ENCODE measurements at places on chromosomes 1 and 21.

GRCh38 chr1:151641229-151641628 lies 29.4 kb downstream of the SNX27 start:
- no peak for DNase-seq

- DNase-seq: no peak
Observed at GRCh38 chr21:14993115-14993514, 71.7 kb downstream of the NRIP1 start.

- DNase-seq: no peak
Observed at GRCh38 chr1:15220825-15221431, 26.1 kb upstream of the FHAD1 start.

- DNase-seq: no peak
Observed at GRCh38 chr1:183022202-183023145, 746 bp upstream of the LAMC1 start.

DNA sequence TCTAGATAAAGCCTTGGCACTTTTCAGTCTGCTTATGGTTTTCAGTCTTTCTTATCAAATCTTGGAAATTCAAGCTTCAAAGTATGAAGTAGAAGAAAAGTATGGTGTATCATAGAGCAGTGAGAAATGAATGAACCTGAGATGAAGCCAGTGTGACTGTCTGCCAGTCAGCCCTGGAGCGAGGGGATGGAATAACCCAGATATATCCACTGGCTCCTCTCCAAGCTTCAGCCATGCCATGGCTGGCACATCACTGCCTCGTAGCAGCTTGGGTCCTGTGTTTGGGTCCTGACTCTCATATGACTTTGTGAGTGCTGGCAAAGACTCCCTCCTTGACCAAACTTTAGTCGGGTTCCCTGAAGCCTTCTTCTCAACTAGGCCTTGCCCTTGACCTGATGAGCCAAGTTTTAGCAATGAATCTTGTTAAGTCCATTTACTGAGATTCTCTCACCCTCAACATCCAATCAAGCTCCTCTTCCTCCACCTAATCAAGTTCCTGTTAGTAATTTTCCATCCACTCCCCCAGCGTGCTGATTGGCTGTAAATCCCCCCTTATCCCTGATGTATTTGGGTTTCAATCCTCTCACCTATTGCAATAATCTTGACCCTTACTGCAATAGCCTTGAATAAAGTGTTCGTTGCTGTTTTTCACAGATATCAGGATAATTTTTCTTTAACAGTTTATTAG lies 62.5 kb upstream of the PRDX6 start:
- no peak for DNase-seq

DNA sequence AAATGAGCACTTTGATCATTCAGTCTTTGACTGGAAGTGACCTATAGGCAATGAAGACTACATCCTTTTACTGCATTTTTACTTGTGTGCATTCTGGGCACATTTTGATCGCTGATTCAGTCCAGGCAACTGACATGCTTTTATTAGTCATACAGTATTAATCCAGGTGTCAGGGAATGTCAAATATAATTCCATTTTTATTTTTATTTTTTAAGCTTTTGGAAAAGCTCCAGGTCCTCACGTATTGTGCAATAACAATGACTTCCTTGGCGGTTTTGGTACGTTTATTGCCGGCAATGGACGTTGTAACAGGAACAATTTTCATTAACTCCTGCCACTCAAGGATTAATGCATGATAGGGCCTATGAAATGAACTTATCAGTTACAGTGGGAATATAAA lies 302.6 kb upstream of the PTBP2 start:
- no peak for DNase-seq

- DNase-seq: no peak
Observed at GRCh38 chr1:67537667-67538018, 107.4 kb upstream of the SERBP1 start.

DNA sequence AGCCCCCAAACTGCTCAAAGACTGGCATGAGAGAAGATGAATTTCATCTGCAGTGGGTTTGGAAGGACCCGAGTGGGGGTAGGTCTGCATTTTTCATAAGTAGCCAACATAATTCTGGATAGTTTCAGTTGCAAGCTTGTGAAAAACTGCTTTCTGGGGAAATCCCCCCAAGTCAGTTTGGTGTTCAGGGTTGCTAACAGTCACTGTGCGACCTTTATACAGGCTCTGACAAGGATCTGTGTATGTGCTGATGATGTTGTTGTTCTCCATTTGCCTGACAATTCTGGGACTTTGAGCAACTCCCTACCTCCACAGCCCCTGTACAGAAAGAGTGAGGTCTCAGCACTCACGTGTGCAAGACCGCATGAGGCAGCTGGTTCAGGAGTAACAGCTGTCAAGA lies 87.9 kb downstream of the SUSD4 start:
- no peak for DNase-seq

DNA sequence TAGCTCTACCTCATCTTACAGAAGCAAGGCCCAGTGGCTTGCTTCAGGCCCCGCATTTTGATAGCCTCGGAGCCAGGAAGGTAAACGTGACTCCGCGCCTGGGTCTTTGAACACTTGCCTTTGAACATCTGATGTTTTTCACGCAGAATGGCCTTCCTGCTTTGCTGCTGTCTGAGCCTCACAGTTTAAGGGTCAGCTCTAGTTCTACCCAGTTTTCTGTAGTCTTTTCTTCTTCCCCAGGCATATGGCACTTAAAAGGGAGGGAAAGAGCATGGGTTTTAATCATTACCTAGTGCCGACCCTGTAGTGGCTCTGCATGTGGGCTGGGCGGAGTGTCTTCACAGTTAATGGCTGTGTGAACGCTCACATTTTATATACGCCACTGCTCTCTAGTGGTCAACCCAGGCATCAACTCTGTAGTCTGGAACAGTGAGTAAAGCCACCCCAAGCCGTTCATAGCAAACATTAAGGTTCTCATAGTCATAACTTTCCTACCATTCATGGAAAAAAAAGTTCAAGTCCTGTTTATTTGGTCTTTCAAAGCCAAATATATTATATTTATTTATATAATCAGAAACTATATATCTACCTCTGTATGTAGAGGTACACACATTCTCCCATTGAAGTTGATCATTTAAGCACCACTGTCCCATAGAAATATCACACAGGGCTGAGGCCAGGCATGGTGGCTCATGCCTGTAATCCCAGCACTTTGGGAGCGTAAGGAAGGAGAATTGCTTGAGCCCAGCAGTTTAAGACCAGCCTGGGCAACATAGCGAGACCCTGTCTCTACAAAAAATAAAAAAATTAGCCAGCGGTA lies 78.1 kb downstream of the IER5 start:
- peak; percentile 60 for DNase-seq

DNA sequence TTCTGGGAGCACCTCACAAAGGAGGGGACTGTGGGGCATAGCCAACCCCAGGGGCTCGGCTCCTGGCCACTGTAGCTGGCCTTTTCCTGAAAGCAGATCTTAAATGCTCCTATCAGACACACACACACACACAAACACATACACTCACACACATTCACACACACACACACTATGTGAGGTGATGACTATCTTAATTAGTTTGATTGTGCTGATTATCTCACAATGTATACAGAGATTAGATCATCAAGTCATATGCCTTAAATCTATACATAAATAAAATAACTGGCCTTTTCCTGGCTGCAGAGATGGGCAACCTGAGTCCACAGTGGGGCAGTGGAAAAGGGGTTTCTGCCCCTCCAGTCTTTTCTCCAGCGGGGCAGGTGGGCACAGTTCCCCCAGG lies 27.1 kb downstream of the LGR6 start:
- DNase-seq: no peak

DNA sequence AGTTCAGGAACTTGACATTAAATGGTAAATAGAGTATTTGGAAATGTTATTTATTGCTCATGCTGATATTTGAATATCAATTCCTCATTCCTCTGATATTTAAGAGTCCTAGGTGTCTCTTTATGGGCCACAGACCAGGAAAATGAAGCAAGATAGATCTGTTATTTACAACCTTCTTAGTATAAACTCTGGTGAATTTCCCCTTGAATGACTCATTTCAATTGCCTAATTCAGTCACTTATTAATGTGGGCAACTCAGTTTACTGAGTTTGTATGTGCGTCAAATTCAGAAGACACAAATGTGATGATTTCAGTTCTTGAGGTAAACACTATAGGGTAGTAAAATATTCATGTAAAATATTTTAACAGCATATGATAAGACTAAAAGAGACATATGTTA lies 1404.4 kb upstream of the PRMT6 start:
- no peak for DNase-seq

DNA sequence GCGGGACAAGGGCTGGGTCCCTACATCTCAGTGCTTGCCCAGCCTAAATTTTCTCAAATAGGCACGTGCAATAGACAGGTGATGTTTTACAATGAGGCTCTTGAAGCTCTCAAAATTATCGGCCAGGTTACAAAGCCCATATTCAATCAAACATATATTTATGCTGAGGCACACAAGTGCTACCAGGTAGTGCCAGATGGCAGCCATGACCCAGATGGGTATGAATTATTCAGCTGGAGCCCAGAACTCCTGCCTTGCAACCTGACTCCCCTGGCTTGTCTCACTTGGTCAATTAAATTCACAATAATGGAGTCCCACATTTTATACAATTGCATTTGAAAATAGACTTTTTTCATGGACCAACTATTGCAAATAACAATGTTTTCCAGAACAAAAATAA lies 12.3 kb upstream of the ADAM30 start:
- no peak for DNase-seq

GRCh38 chr1:199272139-199272544 lies 633.3 kb downstream of the PTPRC start:
- no peak for DNase-seq

DNA sequence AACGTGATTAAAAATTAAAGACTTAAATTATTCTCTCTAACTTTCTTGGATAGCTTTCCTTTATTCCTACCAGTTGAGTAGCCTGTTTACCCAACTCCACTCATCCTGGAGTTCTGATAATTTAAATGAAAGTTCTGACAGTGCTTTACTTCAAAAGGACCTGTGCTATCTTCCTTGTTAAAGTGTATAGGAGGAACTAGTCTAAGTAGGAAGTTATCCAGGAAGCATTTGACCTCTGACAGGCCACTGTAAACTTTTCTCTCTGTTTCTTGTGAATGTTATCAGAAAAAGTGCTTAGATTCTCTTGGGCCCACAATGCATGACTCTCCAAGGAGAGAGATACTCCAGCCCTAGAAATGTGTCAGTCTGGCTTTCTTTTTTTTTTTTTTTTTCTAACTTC lies 9.2 kb downstream of the UAP1 start:
- no peak for DNase-seq

- DNase-seq: no peak
Observed at GRCh38 chr1:85303440-85304162, 27.2 kb upstream of the BCL10 start.

DNA sequence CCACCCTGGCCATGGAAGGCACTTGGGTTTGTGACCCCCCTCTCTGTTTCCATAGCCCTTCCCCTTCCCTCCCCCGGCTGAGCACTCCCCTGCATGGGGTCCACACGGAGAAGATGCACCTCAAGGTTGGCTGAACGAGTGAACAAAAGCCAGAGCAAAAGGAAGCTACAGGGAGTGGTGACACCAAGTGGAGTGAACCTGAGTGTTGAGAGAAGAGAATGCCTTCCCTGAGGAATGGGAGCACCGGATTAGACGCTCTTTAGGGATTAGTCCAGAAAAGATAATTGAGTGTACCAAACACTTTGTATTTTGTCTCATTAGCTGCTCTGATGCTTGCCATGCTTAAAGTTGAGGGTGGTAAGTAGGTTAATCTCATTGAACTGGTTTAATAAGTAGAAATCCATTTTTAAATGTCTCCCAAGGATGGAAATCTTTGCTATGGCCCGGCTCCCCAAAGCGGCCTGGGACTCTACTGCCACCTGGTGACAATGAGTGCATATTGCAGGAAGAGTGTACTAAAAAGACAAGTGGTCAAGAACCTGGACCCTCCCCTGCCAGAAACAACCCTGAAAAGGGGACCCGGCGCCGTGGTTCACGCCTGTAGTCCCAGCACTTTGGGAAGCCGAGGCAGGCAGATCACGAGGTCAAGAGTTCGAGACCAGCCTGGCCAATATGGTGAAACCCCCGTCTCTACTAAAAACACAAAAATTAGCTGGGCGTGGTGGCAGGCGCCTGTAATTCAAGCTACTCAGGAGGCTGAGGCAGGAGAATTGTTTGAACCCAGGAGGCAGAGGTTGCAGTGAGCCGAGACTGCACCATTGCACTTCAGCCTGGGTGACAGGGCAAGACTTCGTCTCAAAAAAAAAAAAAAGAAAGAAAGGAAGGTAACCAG lies 150.6 kb upstream of the ZC3H12A start:
- no peak for DNase-seq

DNA sequence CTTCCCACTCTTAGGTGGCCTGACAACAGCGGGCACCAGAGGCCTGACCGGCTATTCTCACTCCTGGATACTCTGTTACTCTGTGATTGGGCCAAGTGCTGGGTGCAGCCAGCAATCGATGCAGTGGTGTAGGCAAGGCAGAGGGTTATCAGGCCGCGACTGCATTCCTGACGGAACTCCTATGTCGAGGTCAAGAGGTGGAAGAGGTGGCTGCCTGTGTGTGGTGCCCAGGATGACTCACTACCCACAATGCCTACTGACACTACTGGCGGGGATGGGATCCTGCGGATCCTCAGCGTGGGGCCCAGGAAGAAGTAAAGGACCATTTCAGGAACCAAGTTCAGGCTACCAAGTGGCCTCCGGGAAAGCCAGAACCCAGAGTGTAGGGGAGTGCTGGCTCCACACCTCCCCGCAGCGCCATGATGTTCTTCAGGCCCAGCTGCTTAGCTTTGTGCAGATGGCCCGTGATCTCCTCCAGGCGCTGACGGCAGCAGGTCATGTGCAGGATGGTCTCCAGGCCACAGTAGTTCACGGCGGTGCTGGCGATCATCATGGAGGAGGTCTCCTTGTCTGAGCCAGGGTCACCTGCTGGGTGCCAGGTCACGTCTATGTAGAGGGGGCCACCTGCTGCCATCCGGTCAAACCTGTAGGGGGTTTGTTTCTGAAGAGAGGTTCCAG lies 4.9 kb downstream of the MTHFR start:
- no peak for DNase-seq

GRCh38 chr1:94471271-94471670 lies 53.1 kb downstream of the ABCD3 start:
- no peak for DNase-seq

DNA sequence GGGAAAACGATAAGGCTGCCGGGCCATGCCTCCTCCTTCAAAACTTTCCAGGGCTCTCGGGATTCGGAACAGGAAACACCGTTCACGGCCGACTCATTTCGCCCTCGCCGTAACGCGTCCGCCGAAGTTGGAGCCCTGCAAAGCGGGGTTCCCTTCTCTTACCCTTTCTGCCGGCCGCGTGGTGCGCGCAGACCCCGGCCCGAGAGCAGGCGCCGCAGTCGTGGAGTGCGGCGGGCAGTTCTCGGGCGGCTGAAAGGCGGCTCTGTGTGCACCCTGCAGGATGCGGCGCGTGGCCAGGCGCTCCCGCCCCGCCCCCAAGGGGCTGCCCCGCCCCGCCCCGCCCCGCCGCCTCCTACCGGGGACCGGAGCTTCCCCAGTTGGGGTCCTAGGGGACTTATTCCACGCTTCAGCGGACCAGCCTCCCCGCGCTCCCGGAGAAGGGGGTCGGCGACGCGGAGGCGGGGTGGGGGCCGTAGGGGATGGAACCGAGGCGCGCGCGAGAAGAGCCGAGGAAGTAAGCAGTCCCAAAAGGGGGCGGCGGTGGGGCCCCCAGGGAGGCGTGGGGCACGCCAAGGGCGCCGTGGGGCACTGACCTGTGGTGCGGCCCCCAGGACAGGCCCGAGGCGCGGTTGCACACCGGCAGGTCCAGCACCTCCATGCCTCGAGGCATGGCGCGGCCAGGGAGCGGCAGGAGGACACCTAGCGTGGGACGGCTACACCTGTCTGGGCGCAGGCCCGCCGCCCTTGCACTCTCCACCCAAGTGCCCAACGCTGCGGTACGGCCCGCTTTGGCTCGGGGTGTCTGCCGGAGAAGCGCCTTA lies at the start of gene MCOLN2:
MCOLN2 (minus strand) TSS at position 268 of the 821 bp plus-strand sequence; CDS start at position 27, 241 bp downstream.
- no peak for DNase-seq

- DNase-seq: no peak
Observed at GRCh38 chr1:67058242-67058641, 4.3 kb upstream of the SLC35D1 start.
